ENCODE measurements at places on chromosomes 2 and 18.

DNA sequence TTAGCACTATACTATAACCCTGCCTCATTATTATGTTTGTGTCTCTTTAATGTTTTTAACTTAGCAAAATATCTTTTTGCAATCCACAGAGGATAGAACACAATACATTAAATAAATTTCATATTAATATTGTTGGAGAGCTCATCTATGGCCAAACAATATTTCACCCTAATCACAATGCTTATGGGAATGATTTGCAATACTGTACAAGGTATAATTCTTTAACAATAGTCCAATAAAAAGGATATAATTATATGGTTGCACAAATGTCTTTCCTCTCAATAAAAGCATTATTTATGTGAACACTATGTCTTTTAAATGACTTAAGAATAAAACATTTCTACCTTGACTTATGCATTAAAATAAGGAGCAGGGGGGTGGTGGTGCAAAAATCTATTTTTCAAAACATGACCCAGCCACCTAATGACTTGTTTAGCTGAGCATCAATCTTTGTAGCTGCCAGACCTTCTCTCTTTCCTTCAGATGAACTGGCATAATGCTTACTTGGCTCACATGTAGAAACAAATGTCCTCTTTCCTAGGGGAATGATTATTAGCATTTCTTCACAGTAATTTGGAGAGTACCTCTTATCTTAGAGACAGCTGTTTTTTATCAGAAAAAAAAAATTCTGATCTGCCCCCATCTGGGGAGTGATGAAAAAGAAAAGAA, 1933.6 kb upstream of the LRRTM1 start:
- DNase-seq: no peak

DNA sequence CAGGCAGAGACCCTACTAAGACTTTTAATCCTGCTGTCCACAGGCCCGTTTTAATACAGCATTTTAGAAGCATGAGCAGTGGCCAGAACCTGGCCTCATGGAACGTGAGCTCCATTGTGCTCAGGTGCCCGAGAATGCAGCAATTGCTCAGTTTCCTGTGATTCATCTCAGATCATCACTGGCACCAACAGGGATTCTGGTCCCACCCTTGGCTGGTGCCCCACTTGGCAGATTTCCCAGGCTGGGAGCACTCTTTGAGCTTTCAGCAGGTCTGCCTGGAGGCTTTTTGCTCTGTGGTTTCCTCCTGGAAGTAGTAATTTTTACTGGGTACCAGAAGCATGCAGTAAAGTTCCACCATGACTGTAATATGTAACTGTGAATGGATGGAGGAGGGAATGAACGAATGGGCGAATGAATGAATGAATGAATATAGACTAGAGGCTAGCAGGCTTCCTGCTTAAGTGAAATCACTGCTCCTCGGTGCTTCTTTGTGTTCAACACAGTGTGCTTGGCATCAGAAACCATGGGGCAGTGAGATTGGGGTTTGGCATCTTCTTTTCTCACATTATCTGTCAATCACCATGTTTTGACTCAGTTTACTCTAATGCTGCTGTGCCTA, 312.9 kb downstream of the PRKCE start:
- DNase-seq: no peak

- no peak for DNase-seq
Observed at GRCh38 chr2:55489467-55490062, 30.0 kb upstream of the CFAP36 start.

- no peak for DNase-seq
Observed at GRCh38 chr2:3712424-3712823, 9.0 kb downstream of the DCDC2C start.

DNA sequence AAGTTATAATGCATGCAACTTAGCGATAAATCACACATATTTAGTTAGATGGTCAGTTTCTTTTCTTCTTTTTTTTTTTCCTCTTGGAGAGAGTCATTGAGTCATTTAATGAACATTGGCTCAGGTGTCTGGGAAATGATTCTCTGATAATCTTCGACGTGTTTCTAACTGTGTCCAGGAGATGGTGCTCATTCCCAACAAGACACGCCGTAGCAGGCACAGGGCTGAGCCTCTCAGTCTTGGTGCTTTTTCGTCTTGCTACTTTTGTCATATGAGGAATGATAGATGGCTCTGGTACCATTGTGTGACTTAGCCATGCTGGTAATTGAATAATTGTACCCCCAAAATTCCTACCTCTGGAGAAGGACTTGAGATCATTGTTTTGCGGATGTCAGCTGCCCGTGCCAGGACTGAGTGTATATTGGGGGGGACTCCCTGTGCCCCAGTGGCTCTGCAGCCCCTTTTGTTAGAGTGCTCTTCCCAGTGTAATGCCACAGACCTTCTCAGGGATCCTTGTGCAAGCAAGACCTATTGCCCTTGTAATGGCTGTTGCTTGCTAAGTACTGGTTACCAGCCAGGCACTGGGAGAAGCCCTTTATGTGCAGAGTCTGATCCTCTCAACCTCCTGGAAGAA, 107.6 kb upstream of the CYRIA start:
- DNase-seq: no peak

GRCh38 chr2:174546519-174547506, 50.8 kb downstream of the WIPF1 start:
- DNase-seq: no peak

DNA sequence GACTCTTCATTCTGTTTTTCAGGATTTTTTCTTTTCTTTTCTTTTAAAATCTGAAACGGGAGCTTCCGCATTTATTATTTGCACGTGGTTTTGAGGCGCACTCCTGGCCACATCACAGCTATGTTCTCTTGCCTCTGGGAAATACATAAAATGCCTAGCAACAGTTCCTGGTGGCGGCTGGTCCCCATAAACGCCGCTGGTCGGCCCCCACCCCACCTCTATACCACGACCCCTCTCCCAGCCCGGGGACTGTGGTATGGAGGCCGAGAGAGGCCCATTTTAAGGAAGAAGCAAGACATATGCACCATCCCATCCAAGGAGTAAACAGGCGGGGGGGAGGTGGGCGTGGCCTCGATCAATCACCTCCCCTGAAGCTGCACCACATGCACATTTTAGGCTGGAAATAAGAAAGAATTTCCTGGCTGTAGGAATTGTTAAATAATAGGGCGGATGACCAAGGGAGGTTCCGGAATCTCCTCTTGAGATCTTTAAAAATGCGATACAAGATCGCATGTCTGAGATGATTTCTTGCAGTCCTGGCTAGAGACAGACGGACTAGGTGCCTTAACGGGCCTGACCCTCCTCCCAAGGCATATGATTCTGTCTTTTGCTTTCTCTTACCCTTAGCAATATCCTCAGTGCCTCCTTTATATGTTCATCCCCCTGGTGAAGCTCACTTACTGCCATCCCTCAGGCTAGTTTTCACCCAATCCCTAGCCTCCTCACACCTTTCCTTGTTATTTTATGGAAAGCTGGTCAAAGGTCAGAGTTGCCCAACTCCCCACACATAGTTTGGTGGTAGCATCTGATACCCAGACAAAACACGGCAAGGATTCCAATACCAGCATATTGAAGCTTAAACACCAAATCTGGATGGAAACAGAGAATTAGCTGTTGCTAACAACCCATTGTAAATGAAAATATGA, 82.4 kb downstream of the BCL2 start:
- DNase-seq: no peak

GRCh38 chr2:69634196-69634821, 9.2 kb downstream of the AAK1 start:
- DNase-seq: no peak

GRCh38 chr2:11257078-11257477, 87.4 kb downstream of the ROCK2 start:
- no peak for DNase-seq

DNA sequence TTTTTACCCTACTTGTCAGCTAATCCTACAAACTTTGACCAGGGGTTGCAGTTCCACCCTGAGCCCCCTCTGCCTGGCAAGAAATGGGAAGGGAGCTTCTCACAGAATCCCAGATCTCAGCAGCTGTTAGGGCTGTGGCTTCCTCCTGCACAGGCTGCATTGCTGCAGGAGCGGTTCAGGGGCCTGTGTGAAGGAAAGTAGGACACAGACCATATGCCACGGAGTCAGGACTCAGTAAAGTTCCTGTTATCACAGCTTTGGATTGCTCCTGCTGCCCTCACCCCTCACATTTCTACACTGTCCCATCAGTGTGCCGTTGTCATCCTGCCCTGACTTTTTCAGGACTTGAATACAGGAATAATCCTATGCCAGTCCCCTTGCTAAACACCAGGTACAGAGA, 62.8 kb upstream of the SP3 start:
- DNase-seq: no peak

DNA sequence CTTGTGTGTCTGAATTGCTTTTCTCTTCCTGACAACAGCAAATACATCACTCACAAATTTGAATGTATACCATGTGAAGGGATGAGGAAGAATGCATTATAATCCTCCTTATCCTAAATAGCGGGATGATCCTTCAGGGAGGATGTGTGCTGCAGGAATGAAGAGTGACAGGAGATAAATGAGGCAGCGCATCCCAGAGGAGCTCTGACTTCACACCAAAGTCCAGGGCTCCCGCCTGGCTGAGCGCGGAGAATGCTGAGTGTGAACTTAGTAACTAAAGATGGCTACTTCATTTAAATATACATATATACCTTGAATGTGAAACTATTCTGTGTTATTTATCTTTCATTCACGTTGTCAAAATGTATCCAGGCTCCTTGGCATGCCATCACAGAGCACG, 145.2 kb upstream of the TPO start:
- no peak for DNase-seq

DNA sequence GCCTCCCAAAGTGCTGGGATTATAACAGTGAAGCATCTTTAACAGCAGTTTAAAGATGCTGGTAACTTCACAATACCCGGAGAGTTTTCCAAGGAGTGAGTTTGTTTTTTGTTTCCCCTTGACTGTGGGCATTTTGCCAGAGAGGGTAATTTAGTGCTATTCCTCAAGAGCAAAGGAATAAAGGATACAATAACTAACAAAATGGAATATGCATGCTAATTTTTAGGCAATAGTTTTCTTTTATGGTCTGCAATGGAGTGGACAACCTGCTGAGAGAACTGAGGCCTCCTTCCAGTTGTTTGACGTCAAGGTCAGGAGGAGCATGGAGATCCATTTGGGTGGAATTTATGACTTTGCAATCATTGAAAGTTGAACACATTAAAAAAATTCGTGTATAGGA, 15.9 kb upstream of the GREB1 start:
- no peak for DNase-seq

DNA sequence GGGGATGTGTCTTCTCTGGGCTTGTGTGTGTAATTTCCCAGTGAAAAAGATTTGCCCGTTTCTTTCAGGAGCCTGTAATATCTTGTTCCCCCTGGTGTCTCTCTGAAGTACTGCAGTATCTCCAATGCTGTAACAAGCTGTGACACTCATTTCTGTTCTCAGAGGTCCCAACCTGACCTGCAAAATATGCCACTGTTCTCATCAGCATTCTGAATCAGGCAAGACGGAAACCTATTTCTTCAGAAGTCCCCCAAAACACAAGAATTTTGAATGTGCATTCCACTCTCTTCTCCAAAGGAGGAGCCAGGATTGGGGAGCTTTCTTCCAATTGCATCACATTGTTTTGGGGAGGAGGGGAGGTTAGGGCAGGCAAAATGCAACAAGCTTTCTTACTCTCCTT, 77.0 kb upstream of the CNGA3 start:
- no peak for DNase-seq

- DNase-seq: no peak
Observed at GRCh38 chr2:183606718-183607085, 482.5 kb downstream of the NUP35 start.

DNA sequence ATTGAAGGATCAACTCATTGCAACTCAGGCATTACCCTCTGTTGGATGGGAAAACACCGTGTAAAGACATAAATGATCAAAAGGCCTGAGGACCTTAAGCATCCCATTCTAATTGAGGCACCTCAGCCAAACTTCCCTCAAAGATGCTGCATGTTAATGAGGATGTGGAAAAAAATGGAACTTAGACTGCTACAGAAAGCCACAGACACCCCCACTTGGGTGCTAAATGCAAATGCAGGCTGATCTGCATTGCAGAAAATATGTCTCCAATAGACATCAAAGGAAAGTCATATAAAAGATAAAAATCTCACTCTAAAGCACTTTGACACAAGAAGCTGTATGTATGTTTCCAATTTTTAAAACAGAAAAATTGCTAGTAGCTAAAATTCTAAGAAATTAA, 504.7 kb downstream of the KCNJ3 start:
- no peak for DNase-seq

- DNase-seq: no peak
Observed at GRCh38 chr2:121869873-121870272, 114.4 kb downstream of the TSN start.

DNA sequence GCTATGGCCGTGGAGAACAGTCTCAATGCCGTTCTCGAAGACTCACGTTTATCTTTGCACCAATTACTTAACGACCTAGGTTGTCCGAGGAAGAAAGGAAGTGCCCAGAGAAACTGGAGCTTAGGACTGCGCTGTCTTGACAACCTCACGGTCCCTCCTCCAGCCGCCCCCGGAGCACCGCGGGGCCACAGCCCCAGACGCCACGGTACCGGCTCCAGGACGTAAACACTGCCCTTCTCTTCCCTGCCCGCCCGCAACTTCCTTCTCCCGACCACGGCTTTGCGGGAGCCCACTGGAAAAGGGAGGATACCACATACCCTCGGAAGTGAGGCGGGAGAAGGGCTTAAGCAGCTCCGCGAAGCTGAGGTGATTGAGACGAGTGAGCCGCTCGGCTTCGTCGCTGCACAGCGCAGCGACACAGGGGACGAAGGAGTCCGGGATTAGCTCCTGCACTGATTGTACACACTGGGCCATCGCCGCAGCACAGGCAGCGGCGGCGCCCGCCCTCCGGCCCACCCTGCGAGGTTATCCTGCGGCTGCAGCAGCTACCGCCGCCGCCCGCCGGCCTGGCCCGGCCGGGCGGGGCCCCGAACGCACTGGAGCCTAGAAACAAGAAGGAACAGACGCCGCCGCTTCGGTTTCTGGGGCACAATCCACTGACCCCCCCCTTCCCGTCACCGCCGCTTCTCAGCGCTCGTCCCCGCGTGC, 483 bp downstream of the TRAPPC8 start:
- peak; percentile 16 for DNase-seq

DNA sequence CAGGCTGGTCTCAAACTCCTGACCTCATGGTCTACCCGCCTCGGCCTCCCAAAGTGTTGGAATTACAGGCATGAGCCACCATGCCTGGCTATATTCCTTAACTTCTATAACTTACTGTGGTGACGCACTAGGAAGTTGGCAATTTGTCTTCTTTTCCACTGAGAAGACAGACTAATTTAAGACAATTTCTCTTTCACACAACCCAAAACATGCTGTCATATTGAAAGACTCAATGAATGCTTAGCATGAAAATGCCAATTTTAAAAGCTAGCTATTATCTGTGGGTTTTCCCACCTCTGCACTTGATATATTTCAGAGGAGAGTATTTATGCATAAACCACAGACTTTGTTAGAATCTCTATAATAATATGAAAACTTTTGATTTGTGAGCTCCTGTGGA, 84.5 kb downstream of the ERBB4 start:
- DNase-seq: no peak

DNA sequence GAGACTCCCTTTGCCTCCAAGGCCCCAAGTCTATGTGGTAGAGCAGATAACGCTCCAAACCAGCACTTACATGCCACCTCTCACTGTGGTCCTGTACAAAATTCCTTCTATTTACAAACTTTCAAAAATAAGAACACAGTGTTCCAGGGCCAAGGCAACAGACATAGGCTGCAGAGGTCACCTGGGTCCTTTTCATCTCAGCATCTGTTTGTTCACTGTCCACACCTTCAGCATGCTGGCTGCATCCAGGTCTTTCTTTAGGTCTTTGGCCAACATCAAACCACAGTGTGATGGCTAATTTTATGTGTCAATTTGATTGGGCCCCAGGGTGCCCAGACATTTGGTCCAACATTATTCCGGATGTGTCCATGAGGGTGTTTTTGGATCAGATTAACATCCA, 20.0 kb upstream of the INO80C start:
- DNase-seq: no peak

All from stimulated activated CD8-positive, alpha-beta memory T cell treated with anti-CD3 and anti-CD28 coated beads, Interleukin-15, amount 100 ng/mL, for 4 hours (primary cell).